ENCODE measurements at places on chromosomes 5 and 9. TPM values are rescaled to one million over a fixed set of nuclear protein-coding genes. Genes with fewer than 3 reads are reported as not detected.

The CBY3 gene
- not detected for total RNA-seq

The NOL6 gene
- 26.0 TPM for total RNA-seq

The SYNPO gene
- 23.8 TPM for total RNA-seq

The LURAP1L gene
- total RNA-seq = 2.5 TPM

The FOXD4L3 gene
- 0.34 TPM for total RNA-seq

The HOMER1 gene
- total RNA-seq = 1.8 TPM

The RAB3C gene
- total RNA-seq = not detected

The SMIM33 gene
- total RNA-seq = not detected

The LHX6 gene
- total RNA-seq = 0.81 TPM

The CDKN2A gene
- total RNA-seq = 19.5 TPM

The LCN15 gene
- total RNA-seq = not detected

The IFNA21 gene
- total RNA-seq = not detected

The PCDHGA8 gene
- total RNA-seq = 1.4 TPM

The STING1 gene
- total RNA-seq = 64.9 TPM

The TAF11L11 gene
- not detected for total RNA-seq

The TRIM23 gene
- 10.9 TPM for total RNA-seq

The TNC gene
- total RNA-seq = 1.2 TPM

The PDE6A gene
- total RNA-seq = not detected

The SPINK6 gene
- 1.1 TPM for total RNA-seq

The PDGFRB gene
- total RNA-seq = 326 TPM

The FABP6 gene
- not detected for total RNA-seq

The GOLGA1 gene
- 12.4 TPM for total RNA-seq

The ADGRV1 gene
- total RNA-seq = not detected

The FRMD3 gene
- total RNA-seq = 0.05 TPM

The SPIN1 gene
- total RNA-seq = 43.5 TPM

The PKD2L2 gene
- not detected for total RNA-seq

The CLK4 gene
- 25.0 TPM for total RNA-seq

The ADAMTS13 gene
- 3.4 TPM for total RNA-seq

The TEX48 gene
- not detected for total RNA-seq

The NMRK1 gene
- total RNA-seq = 23.2 TPM

The ENHO gene
- total RNA-seq = not detected

All from cardiac ventricle fibroblast (primary cell).